ENCODE measurements at places on chromosomes 5 and 9.

DNA sequence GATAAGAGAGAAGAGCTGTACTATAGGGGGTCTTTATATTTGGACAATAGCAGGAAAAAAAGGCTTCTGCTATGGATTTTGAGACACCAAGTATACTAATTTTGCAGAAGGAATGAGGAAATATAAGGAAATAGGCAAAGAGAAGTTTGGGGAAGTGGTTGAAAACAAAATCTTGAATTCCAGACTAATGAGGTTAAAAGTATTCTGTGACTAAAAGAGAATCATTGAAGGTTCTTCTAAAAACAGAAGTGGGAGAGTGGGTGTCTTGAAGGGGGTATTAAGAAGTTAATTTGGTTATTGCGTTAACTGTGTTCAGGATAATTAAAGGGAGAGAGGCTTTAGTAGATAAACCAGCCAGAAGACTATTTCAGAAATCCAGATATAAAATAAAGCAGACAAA is 148.7 kb downstream of the RFK start:
- DNase-seq, result no peak

GRCh38 chr5:179986328-179986727 is 78.6 kb upstream of the TBC1D9B start:
- no peak for DNase-seq

- no peak for DNase-seq
Measured at GRCh38 chr5:124669956-124670721, 76.3 kb downstream of the ZNF608 start.

DNA sequence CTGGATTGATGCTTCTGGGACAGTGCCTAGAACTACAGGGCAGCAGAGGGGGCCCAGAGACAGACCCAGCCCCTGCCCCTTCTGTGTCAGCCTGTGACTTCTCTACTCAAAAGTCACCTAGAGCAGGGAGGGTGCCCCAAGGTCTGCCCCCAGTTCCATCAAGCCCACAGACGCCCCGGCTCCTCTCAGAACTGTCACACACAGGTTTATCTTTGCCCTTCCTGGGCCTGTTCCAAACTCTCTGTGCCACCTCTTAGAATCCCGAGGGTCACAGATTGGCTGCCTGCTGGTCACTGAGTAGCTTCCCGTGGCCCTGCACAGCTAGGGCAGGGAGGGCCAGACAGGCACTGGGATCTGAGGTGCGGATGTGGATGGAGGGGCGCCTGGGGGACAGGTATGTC is 1.7 kb downstream of the RGS14 start:
- DNase-seq, result no peak

DNA sequence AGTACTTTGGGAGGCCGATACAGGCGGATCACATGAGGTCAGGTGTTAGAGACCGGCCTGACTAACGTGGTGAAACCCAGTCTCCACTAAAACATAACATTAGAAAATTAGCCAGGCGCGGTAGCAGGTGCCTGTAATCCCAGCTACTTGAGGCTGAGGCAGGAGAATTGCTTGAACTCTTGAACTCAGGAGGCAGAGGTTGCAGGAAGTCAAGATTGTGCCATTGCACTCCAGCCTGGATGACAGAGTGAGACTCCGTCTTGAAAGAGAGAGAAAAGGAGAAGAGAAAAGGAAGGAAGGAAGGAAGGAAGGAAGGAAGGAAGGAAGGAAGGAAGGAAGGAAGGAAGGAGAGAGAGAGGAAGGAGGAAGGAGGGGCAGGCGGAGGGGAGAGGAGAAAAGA is 45.1 kb downstream of the MYO10 start:
- DNase-seq, result no peak

- no peak for DNase-seq
Measured at GRCh38 chr9:133256686-133257091, 18.3 kb downstream of the ABO start.

Data from 8988T (cell line).